ENCODE measurements at places on chromosomes 3 and 15. TPM values are rescaled to one million over a fixed set of nuclear protein-coding genes. Genes with fewer than 3 reads are reported as not detected.
A peak's percentile ranks its signal among the peaks of the same experiment; 100 is the strongest.

DNA sequence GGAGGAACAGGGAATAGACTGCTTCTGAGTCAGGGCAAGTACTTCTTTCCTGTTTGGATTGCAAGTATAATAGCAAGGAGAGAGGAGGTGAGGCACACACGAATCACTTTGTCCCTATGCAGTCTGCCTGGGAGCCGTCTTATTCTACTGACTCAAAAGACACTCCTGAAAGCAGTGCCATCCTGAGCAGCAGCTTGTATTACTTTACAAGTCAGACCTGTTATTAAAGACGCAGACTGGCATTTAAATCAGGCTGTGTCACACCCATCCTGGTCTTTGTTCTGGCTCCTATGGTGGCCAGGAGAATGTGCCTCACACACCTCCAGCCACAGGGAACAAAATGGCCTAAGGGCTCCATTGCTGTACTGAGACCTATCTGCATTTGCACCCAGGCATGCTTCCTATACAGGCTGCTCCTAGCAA lies 17.9 kb upstream of the SQOR start:
- DNase-seq = no peak

CXCR6 gene
- total RNA-seq = 4.5 TPM

BOC gene
- 48.8 TPM for total RNA-seq

DNA sequence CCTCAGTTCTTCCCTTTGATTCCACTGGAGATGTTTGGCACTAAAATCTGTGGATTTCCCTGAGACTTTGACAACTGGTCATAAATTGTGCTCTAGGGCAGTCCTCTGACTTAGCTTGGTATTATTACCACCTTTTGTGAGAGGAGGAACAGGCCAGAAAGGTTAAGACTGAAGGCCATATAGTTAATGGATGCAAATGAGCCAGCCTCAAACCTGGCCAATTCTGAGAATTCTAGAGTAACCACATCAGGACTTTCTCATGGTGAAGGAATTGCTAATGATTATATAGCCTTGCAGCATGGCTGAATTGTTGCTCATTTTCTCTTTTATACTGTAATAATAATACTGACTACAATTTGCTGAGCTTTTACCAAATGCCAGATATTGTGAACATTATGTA lies 162.5 kb downstream of the CADPS start:
- DNase-seq = no peak

GRCh38 chr15:45777781-45778180 lies 143.0 kb downstream of the SQOR start:
- no peak for DNase-seq

DNA sequence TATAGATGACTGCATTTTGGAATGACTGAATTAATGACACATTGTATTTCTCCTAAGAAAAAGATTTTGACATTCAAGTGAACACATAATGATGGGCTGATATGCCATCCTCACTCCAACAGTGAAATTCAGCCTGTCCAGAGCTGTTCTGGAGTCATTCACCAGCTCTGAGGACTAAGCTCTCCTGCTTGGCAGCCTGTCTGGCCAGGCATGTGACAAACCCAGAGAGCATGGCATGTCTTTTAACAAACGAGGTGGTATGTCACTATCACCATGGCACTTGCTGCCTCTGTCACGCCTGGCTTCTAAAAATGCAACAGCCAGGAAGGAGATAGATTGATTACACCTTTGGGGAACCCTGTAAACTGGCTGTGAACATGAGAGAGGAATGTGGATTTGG lies 1.4 kb downstream of the ACTC1 start:
- DNase-seq = no peak

GRCh38 chr15:85534031-85534430 lies 153.6 kb downstream of the AKAP13 start:
- DNase-seq = no peak

DNA sequence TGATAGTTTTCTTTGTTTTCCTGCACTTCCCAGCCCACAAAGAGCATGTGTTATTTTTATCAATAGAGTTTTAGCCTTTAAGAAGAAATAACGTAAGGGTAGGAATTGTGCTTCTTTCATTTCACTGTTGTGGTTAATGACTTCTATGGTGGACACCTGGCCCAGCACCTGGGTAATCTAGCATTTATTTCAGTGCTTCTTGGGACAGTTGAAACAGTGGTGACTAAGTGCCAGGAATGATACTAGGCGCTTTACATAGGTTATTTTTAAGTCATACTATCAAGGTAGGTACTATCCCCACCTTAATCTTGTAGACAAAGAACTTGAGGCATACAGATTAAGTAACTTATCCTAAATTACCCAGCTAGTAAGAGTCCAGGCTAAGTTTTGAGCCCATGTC lies 243.8 kb downstream of the SOX2 start:
- no peak for DNase-seq

MAP3K13 gene
- 9.1 TPM for total RNA-seq

- DNase-seq = no peak
These were observed 12.1 kb downstream of the SEMA4B start for GRCh38 chr15:90213122-90213817.

- no peak for DNase-seq
These were observed 77.1 kb downstream of the NR1I2 start for GRCh38 chr3:119858957-119859356.

DNA sequence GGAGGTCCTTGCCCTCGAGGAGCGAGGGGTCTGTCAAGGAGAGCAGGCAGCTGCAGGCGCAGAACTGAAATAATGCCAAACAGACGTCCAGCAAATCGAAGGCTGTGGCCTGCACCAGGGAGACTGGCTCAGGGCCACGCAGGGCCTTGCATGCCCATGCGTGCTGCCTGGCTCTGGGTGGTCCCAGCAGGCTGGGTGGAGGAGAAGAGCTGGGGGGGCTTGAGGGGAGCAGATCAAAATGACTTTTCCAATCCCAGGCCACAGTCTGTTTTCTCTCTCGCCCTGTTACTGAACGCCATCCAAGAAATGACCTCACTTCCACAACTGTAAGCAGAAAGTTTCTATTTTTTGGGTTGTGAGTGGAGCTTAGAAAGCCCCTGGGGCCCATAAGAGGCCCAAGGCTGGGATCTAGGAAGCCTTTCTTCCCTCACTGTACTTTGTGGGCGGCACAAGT lies 96.9 kb upstream of the RPL32 start:
- DNase-seq = no peak

DNA sequence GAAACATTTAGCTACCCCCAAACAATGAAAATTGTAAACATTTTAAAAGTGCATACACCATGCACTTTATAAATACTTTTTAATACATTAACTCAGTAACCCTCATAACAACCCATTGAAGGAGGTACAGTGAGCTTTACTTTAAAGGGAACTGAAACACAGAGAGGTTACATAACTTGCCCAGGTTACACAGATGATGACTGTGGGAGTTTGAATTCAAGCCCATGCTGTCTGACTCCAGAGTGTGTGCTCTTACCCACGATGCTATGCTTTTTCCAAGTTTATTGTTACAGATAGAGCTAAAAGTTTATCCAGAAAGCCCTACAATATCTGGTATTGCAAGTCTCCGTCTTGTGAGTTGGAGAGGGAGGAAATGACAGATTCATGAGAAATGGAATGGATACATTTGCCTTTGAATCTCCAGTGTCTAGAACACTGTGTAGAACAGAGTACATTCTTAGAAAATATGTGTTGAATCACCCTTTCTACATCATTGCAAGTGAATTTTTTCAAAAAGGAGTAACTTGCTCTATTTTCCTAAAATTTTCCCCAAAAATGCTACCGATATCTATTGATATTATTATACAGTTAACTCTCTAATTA lies 428.3 kb downstream of the NAALADL2 start:
- DNase-seq = no peak

ISLR2 gene
- 0.88 TPM for total RNA-seq

NR1I2 gene
- total RNA-seq = 0.29 TPM

DNA sequence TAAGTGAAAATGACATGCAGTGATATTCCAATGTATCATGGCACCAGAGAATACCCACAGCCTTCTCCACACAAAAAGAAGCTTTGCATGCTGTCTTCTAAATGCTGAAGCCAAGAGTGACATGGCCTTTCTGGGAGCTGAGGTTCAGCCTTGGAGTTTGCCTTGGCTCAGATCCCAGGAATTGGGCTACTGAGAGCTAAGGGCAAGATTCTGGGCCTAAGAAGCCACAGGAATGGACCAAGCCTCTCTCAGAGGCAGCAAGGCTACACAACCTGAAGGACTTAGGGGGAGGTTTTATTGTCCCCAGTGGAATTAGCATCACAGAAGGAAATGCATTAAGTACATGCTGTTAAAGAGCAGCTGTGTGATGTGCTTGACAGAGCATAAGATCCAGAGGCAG lies 1078.5 kb downstream of the TUSC7 start:
- no peak for DNase-seq

IL20RB gene
- 1.6 TPM for total RNA-seq

PP2D1 gene
- not detected for total RNA-seq

DNA sequence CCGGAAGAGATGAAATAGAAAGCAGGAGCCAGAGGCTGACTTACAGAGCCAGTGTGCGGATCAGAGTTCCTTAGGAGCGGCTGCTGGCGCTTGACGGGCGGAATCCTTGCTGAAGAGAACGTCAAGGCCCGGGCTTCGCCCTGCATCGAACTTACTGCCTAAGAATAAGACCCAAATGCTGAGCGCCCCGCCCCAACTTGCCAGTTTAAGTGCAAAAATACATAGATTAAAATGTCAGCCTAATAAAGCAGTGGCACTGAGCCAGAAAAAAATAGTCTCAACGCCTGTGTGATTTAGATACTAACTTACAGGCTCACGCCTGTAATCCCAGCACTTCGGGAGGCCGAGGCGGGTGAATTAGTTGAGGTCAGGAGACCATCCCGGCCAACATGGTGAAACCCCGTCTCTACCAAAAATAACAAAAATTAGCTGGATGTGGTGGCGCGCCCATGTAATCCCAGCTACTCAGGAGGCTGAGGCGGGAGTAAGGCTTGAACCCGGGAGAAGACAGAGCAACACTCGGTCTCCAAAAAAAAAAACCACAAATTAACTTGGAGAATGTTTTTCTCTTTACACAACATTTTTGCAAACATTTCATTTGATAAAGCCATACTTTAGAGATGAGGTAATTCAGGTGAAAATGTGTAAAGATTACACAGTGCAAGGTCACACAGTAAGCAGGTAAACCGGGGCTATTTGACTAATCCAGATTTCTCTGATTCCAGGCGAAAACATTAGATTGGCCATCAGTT lies 1.2 kb upstream of the UBP1 start:
- peak; percentile 54 for DNase-seq

DNA sequence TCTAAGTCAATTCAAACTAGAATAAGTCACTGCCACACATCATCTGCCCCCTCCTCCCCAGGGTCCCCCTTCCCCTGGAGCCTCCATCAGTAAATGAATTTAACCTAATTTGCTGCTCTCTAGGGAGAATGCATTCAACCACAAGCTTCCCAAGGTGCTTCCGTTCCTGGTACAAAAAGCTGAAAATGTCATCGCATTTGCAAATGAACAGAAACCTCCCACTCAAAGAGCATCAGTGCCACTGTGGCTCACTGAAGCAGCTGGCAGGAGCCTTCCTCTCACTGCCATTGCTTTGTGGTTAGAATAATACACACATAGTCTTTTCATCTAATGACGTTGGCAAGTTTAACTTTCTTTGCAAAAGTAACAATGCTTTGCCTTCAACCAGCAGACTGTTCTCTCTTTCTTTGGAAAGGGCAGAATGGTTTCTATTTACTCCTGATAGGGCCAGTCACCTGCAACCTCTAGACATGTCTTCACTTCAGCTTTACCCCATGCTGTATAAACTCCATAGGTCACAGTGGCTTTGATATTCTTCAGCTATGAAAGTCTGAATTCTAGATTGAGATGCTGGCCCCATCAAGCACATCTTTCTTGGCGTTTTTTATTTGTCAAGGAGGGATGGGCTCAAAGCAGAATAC lies 238.1 kb downstream of the CPNE4 start:
- DNase-seq = no peak

DNA sequence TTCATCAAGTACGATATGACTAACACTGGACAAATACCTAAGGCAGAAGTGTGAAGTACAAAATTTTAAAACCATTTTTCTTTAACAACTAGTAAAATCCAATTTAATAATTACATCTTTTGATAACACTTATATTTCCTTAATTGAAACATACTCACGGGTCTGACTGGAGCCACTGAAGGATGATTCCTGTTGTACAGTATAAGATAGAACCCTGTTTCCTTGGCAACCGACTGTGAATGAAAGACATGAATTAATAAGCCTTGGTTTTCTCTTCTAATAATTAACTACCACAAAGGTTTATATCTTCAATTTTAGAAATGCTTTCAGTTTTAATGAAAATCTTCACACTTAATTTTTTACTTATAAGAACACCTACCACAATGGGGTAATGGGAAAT lies 19.4 kb downstream of the DHX36 start:
- DNase-seq = no peak

- no peak for DNase-seq
These were observed 459.4 kb downstream of the GBE1 start for GRCh38 chr3:81302045-81302444.

FBXL2 gene
- 24.9 TPM for total RNA-seq

GRCh38 chr15:39587731-39588530 lies 7.1 kb downstream of the THBS1 start:
- no peak for DNase-seq

ROBO2 gene
- 1.4 TPM for total RNA-seq

RHOV gene
- 12.1 TPM for total RNA-seq

FETUB gene
- not detected for total RNA-seq

EXD1 gene
- total RNA-seq = not detected

KIF7 gene
- total RNA-seq = 14.4 TPM

GRCh38 chr3:177705976-177706823 lies 508.9 kb upstream of the TBL1XR1 start:
- DNase-seq = no peak

- peak; percentile 70 for DNase-seq
These were observed 32.2 kb downstream of the RPLP1 start for GRCh38 chr15:69484837-69485236.

DNA sequence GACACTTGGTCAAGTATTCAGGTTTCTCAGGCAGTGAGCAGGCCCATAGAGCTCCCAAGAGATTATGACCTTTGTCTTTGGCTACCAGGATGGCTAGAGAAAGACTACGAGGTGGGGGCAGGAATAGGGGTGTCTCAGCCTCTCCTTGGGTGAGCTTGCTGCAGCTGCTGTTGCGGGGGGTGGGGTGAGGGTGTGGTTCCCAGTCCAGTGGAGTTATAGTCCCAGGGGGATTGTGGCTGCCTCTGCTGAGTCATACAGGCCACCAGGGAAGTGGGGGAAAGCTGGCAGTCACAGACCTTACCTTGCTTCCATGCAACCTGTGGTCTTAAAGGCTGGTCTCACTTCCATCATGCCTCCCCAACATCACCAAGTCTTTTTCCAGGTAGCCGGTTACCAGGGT lies 31.7 kb downstream of the ATP2C1 start:
- no peak for DNase-seq

DNA sequence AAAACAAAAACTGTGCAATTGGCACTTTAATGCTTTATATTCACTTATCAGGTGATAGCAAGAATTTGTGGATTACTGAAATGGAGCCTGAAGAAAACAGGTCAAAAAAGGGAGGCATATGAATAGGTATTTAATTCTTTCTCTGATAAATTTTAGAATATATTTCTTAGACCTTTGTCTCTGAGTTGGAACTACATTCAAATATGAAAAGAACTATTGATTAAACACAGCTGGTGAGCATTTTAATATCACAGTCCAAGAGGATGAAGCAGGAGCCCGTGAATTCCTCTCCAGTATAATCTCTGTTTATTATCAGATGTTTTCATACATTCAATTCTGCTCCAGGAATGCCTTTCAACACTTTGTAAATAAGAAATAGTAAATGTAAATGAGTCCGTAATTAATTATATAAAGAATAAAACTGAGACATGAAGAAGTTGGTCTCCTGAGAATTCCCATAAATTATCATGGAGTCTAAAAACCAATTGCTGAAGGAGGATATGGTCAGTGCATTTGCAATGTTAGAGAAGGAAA lies 86.3 kb upstream of the ARHGEF26 start:
- DNase-seq = no peak

Data from breast epithelium (tissue), 4 donors.